Activated T-helper 17 cell treated with anti-CD3 and anti-CD28 coated beads, Interleukin-2, amount 50 U/mL, for 72 hours (primary cell): ENCODE measurements at places on chromosomes 6 and 20. TPM values are rescaled to one million over a fixed set of nuclear protein-coding genes. Genes with fewer than 3 reads are reported as not detected.

- ATAC-seq = no peak
Observed at GRCh38 chr6:42365021-42365420, 86.7 kb downstream of the TRERF1 start.

LY86 gene
- total RNA-seq = not detected

JPH2 gene
- 0.09 TPM for total RNA-seq

DNA sequence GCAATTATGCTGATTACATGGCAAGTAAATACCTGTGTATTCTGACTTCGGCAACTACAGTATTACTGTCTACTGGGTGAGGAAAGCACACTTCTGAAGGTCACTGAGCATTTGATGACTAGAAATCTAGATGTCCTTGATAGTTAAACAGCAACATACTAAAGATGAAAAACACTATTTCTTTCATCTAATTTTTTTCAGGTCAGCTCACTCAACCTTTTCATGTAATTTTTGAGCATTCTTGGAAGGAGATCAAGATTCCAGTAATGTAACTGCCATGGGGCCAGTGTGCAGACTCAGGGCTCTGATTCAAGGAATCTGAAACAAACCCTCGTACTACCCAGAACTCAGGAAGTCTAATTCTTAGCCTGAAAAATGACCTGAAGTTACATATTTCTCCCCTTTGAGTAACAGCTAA lies 222.6 kb upstream of the TAB2 start:
- peak; percentile 79 for ATAC-seq

ULBP1 gene
- 0.35 TPM for total RNA-seq

LAMA2 gene
- 0.40 TPM for total RNA-seq

SPAG4 gene
- total RNA-seq = 7.2 TPM

LRRC73 gene
- total RNA-seq = 0.35 TPM

- no peak for ATAC-seq
Observed at GRCh38 chr6:92329208-92329847, 1090.0 kb downstream of the EPHA7 start.

NAPB gene
- 11.5 TPM for total RNA-seq

GRCh38 chr6:127691146-127691545 lies 114.2 kb downstream of the C6orf58 start:
- ATAC-seq = no peak
